ENCODE measurements at places on chromosomes 12 and 14.

GRCh38 chr14:26173581-26174110 is 424.2 kb downstream of the NOVA1 start:
- no peak for DNase-seq

- DNase-seq, result no peak
These were observed 19.3 kb upstream of the GALNT16 start for GRCh38 chr14:69240527-69241173.

GRCh38 chr14:93245764-93246420 is 38.8 kb downstream of the UBR7 start:
- DNase-seq, result no peak

DNA sequence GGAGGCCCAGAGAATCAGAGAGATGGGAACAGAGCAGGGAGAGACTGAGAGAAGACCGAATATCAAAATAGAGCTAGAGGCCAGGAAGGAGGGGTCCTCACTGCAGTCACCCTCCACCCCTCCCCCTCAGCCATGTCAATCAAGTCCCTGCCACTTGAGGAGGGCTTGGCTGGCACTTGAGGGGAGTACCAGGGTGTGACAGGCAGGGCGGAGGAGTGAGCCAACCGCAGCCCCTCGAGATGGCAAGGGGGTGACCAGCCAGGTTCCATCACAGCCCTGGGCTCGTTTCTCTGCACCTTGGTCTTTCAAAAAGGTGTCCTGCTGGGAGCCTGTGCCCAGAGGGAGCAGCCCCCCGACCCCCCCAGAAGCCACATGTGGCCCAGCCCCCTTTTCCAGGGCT is 4.2 kb downstream of the AQP5 start:
- no peak for DNase-seq

DNA sequence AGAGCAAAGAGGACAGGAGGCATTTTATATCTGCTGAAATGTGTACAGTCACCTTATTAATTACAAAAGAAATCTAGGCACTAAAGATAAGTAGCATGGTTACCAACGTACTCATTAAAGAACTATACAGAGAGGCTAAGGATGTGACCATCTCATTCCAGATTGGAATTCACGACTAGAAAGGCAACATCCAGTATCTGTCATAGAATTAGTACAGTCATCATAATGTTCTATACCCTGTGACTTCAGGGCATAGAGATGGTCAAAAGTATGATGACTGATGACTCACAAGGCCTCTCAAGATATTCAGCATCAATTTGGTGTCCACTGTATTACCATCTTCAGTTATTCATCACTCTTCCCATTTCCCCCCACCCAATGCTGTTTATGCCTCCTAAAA is 144.0 kb upstream of the PLEKHG7 start:
- DNase-seq, result no peak
